Fibroblast of the aortic adventitia (primary cell): ENCODE measurements at places on chromosomes 5 and 9. TPM values are rescaled to one million over a fixed set of nuclear protein-coding genes. Genes with fewer than 3 reads are reported as not detected.

Gene C5orf34
- total RNA-seq: 2.2 and 10.4 TPM in 2 replicates

Gene COX7C
- 90.6 and 265 TPM in 2 replicates for total RNA-seq

Gene PRRT1B
- not detected in 2 replicates for total RNA-seq

Gene NXNL2
- total RNA-seq: 0.74 and 1.1 TPM in 2 replicates

Gene ZSWIM6
- 3.1 and 6.9 TPM in 2 replicates for total RNA-seq

Gene SETD9
- total RNA-seq: 7.6 and 10.6 TPM in 2 replicates

Gene BARHL1
- not detected in 2 replicates for total RNA-seq

Gene DPP7
- 69.5 and 72.3 TPM in 2 replicates for total RNA-seq

Gene GLRA1
- total RNA-seq: not detected in 2 replicates

Gene SLC36A2
- total RNA-seq: not detected in 2 replicates

Gene PITX1
- 1.5 TPM in 1 of 2 replicates, not detected in the other for total RNA-seq

Gene PCDHGB3
- total RNA-seq: 7.7 and 9.6 TPM in 2 replicates

Gene LRRTM2
- total RNA-seq: 0.33 and 3.6 TPM in 2 replicates

Gene SLC6A18
- total RNA-seq: not detected in 2 replicates

Gene JAKMIP2
- 1.4 and 2.4 TPM in 2 replicates for total RNA-seq

Gene TTC39B
- 8.2 and 22.1 TPM in 2 replicates for total RNA-seq

Gene SLCO4C1
- total RNA-seq: 0.09 TPM in 1 of 2 replicates, not detected in the other

Gene INSL6
- not detected in 2 replicates for total RNA-seq

Gene SAXO1
- 0.08 and 0.18 TPM in 2 replicates for total RNA-seq

Gene TRIP13
- total RNA-seq: 4.4 and 32.5 TPM in 2 replicates

Gene LHX6
- not detected in 2 replicates for total RNA-seq

Gene LCN2
- not detected in 2 replicates for total RNA-seq

Gene SET
- 313 and 1,883 TPM in 2 replicates for total RNA-seq

Gene PHPT1
- total RNA-seq: 28.7 and 83.2 TPM in 2 replicates

Gene C7
- 2.4 and 762 TPM in 2 replicates for total RNA-seq

Gene TSSK1B
- 1.4 TPM in 1 of 2 replicates, not detected in the other for total RNA-seq

Gene EIF4E1B
- not detected in 2 replicates for total RNA-seq

Gene PCDHA9
- total RNA-seq: under 0.01 and 0.49 TPM in 2 replicates

Gene PDE4D
- 9.2 and 12.7 TPM in 2 replicates for total RNA-seq

Gene FYB1
- total RNA-seq: 0.08 and 0.54 TPM in 2 replicates

Gene PPP3R2
- total RNA-seq: not detected in 2 replicates

Gene KCNT1
- total RNA-seq: not detected in 2 replicates

Gene GALNT12
- total RNA-seq: 24.9 and 138 TPM in 2 replicates

Gene PCDHA10
- total RNA-seq: under 0.01 and 0.09 TPM in 2 replicates

Gene URM1
- total RNA-seq: 33.8 and 46.4 TPM in 2 replicates

Gene PCDHGB4
- 9.0 and 17.4 TPM in 2 replicates for total RNA-seq

Gene CRHBP
- total RNA-seq: 6.4 TPM in 1 of 2 replicates, not detected in the other

Gene RGS3
- total RNA-seq: 22.2 and 48.9 TPM in 2 replicates

Gene OTP
- total RNA-seq: not detected in 2 replicates

Gene CARD9
- total RNA-seq: 1.1 and 1.4 TPM in 2 replicates
